Stimulated activated CD8-positive, alpha-beta memory T cell treated with anti-CD3 and anti-CD28 coated beads, Interleukin-12 subunit alpha, Interleukin-12 subunit beta, amount 100 ng/mL, for 4 hours (primary cell): ENCODE measurements at places on chromosomes 5 and 9.

GRCh38 chr5:151947931-151948608 lies 23.4 kb upstream of the GLRA1 start:
- DNase-seq = no peak

DNA sequence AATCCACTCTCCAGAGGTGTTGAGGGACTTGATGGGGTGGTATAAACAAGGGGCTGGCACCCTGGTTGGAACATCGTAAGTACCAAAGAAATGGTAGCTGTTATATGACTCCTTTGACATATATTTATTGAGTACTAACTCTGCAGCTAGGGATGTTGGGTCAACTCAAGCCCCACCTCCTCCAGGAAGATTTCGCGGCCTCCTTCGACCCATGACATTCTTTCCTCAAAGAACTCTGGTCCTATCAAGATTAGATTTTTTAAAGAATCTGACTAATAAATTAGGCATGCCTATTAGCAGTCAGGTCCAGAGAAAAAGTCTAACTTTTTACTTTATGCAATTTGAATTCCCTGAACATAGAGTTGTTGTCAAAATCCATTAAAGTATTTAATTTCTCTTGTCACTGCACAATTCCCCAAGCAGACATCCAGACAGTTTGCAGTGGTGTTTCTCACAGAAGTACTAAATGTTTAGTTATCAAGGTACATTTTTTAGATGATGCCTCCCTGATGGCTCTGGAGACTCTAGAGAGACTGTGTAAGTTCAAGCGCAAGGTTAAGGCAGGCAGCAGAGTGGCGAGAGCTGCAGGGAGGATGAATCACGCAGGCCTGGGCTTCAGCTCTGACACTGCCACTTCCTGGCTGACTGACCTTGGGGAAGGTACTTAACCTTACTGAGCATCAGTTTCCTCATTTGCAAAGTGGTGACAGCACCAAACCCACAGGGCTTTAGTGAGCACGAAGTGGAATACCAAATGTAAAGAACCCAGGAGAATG lies 209.6 kb downstream of the TTLL11 start:
- no peak for DNase-seq

DNA sequence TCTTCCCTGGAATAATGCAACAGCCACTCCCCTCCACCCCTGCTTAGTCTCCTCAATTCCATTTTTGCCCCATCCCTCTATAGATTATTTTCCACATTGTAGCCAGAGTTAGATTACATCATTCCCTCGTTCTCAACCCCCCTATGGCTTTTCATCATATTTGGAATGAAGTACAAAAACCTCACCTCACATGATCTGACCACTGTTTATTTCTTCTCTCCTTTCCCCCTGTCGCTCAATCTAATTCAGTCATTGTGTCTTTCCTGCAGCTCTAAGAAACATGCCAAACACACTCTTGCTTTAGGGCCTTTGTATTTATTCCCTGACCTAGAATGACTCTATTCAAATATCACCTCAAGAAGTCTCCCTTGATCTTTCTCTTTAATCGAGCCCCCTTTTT lies 22.6 kb upstream of the HK3 start:
- no peak for DNase-seq

DNA sequence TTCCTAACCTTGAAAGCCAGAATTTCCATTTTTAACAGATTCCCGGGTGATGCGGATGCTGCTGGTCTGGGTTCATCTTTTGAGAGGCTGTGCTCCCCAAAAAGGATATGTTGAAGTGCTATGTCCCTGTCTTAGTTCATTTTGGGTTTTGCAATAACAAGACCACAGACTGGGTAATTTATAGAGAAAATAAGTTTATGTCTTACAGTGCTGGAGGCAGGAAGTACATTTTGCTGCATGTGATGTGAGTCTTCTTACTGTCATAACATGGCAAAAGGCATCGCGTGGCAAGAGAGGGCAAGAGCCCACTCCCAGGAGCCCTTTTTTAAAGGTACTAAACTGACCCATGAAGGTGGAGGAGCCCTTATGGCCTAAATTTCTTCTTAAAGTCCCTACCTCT lies 114.1 kb downstream of the DAPK1 start:
- no peak for DNase-seq

- peak; percentile 12 for DNase-seq
These were observed 51.4 kb downstream of the PFDN1 start for GRCh38 chr5:140251527-140251973.

DNA sequence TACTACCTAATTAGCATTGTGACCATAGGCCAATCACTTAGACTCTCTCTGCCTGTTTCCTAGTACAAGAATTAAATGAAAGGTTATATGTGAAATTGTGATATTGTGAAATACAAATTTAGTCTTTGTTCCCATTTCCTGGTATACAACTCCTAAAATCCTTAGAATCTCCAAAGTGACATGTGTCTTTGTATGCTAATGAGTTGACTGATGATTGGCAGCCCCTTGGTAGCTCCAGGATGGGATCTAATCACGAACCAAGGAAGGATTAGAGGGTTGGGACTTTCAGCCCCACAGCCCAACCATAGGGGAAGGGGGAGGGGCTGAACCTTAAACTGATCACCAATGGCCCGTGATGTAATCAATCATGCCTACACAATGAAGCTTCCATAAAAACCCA lies 31.6 kb downstream of the ATP6V0E1 start:
- DNase-seq = no peak

- peak; percentile 25 for DNase-seq
These were observed 21.5 kb upstream of the ARHGAP26 start for GRCh38 chr5:142748568-142749249.

GRCh38 chr5:73391441-73391881 lies 57.1 kb downstream of the FOXD1 start:
- no peak for DNase-seq

DNA sequence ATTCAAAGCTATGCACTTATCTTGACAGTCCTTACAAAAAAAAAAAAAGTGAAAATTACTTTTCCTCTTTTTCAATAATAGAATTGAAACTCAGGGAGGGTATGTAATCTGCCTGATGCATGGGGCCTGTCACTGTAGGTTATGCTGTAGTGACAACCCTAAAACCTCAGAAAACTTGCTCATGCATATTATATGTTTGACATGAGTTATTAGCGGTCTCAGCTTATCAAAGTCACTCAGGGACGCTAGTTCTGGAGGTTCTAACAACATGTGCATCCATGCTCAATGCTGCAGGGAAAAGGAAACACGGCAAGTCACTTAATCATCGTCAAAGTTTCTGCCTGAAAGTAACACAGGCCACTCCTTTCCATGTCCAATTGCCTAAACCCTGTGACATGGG lies 78.4 kb upstream of the TMEM252 start:
- no peak for DNase-seq

- no peak for DNase-seq
These were observed 180.7 kb upstream of the PTGER4 start for GRCh38 chr5:40499007-40499406.

DNA sequence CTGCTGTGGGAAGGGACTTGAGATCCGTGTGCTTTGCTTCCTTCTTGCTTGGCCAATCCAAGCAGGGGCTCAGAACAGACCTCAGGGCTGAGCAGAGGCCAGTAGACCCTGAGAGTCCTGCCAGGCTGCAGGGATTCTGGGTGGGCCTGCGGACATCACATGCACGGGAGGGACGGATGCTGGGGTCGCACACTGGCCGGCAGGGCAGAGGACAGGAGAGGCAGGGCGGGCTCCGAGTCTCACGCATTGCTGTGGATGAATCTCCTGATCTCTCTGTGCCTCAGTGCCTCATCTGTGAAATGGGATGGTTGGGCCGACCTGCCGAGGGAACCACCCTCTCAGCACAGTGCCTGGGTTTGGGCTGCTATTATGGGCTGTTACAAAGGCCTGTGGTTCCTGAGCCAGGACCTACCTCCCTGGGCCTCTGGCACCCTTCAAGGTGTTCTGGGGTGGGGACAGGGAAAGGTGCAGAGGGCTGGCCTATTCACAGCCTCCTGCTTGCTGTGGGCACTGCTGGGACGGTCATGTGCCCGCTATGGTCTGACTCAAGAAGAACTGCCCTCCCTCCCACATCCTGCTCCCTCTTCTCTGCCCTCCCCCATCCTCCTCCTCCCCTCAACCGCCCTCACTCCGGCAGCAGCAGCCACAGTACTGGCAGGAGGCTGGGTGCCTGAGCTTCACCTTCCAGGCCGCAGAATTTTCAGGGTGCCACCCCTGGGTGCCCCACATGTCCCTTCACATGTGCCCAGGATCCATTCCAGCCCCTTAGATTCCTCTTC lies 43.3 kb downstream of the NCS1 start:
- DNase-seq = no peak

DNA sequence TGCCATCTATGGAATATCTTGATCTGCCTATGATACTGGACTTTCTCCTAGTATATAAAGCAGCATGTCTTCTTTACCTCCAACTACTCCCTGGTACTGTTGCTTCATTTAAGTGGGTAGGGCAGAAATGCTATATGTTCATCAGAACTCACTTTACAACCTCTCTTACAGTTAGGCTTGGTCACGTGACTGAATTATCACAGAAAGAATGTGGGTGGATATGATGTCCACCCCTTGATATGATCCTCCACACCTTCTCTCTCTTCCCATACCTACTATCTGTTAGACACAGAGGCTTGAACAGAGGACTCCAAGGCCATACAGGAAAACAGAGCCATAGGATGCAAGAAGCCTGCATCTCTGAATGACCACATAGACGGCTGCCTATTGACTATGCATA lies 19.8 kb downstream of the CRHBP start:
- no peak for DNase-seq

- no peak for DNase-seq
These were observed 111.8 kb downstream of the TTLL11 start for GRCh38 chr9:121981118-121981883.

GRCh38 chr5:38551030-38552017 lies 5.1 kb downstream of the LIFR start:
- DNase-seq = no peak

- no peak for DNase-seq
These were observed 123.9 kb downstream of the FOCAD start for GRCh38 chr9:20808002-20808401.

DNA sequence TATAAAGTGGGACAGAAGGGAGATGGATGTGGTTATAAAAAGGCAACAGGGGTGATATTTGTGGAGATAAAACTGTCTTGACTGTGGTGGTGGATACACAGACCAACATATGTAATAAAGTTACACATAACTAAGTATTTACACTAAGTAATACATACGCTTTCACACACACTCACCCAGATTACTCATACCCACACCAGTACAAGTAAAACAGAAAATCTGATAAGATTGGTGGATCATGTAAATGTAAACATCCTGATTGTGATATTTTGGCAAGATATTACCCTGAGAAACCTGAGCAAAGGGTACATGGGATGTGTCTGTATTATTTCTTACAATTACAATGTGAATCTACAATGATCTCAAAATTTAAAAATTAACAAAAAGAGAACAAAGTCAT lies 53.3 kb upstream of the SLIT3 start:
- DNase-seq = no peak

DNA sequence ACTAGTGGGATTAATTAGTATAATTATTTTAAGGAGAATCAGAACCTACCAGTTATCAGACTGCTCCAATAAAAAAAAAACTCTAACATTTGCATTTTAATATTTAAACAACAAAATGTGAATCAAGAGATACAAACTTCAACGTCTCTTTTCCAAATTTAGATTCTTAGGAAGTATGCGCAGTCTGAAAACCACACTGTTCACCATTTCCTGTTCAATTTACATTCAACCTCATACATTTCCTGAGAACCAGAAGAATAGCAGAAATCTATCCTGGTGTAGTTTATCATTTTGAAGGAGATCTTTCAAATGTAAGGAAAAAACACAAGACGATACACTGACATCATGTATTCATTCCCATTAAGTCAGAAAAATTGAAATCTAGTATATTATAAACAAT lies 869.2 kb downstream of the EFNA5 start:
- no peak for DNase-seq

DNA sequence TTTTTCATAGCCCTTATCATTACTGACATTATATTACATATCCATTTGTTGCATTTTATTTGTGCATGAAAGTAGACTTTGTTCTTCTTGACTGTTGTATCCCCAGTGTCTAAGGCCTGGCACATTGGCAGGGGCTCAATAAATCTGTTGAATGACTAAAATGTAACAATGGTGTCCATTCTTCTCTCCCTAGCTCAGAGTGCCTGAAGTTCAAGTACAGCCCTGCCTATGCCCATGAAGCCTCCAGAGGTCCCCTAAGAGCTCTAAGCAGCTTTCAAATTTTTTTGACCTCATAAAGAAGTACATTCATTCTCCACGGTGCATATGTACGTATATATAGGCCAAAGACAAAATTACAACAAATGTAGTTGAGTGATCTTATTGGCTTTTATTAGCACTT lies 4.2 kb upstream of the BSPRY start:
- DNase-seq = no peak

DNA sequence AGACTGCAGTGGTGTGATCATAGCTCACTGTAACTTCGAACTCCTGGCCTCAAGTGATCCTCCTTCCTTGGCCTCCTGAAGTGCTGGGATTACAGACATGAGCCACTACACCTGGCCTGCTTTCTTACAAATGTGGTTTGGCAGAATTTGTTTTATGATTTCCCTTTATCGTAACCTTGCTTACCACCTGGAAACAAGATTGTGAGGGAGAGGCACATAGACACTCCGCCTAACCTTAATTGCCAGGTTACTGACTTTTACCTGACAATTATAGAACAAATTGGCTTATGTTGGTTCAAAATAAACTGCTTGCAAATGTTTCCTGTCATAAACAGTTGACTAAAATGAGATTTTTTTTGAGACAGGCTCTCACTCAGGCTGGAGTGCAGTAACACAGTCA lies 26.8 kb upstream of the HMGCR start:
- no peak for DNase-seq

DNA sequence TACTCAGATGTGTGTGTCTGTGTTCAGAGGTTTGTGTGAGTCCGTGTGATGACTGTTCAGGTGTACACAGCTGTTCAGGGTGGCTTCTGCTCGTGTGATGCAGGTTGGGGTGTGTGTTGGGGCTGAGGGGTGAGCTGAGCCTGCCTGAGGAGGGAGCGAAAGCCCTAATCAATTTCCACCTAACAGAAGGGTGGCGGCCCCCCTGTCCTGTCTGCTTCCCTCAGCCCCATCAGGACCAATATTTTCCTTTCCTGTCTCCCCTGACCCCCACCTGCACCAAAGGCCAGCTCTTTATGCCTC lies 30.2 kb downstream of the LHX2 start:
- DNase-seq = no peak

GRCh38 chr9:104553261-104553660 lies 15.7 kb upstream of the OR13C8 start:
- DNase-seq = no peak

- no peak for DNase-seq
These were observed 639 bp upstream of the RASA1 start for GRCh38 chr5:87266914-87267573.

GRCh38 chr5:93431250-93431649 lies 149.8 kb downstream of the NR2F1-AS1 start:
- no peak for DNase-seq

DNA sequence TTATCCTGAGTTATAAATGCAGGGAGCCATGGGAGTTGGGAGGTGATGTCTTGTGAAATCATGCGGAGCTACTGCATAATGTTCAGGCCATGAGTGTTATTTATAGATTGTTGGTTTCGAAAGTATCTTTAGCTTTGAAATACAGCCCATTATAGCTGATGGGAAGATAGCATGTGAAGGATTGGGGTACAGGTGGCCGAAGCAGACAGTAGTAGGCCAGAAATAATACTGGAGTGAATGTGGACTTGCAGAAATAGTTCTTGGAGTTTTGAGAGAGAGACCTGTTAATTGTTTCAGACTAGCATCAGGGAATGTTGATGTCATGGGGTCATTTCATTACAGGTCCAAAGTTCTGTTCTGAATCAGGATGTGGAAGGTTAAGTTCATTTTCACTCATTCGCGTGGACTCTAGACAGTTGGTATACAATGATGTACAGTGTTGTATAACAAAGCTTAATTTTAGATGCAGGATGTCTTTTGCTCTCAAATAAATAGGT lies 3.8 kb downstream of the ATP6V1G1 start:
- no peak for DNase-seq

GRCh38 chr5:39448506-39449128 lies 23.8 kb upstream of the DAB2 start:
- no peak for DNase-seq
